GM20000 (cell line): ENCODE measurements at places on chromosomes 12 and 14.

DNA sequence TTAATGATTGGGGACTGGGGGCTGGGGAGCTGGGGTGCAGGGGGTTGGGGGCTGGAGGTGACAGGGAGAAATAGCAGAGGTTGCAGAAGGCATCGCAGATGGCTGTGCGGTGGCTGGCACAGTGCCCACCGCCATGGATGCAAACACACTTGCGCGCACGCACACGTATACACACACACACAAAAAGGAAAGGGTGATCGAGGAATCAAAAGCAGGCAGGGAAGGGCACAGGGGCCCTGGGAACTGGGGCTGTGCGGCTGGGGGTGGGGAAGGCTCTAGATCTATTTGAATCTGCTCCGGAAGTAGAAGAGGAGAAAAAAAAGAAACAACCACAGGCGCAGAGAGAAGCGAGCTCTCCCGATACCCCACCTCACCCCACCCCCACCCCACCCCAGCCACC lies 39.4 kb downstream of the ZFHX2 start:
- peak; percentile 2 for DNase-seq

DNA sequence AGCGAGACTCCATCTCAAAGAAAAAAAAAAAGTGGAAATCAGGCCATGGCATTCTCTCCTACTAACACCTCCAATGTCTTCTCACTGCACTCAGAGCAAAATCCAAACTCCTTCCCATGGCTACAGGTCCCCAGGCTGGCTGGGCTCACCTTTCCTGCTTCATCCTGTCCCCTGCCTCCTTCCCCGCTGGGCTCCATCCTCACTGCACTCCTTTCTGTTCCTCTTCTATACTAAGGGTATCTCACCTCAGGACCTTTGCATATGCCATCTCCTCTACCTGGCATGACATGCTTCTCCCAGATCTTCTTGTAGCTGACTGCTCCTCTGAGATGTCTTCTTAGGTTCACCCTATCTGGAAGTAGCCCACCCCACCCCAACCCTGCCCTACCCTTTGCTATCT lies 111.1 kb downstream of the DPF3 start:
- DNase-seq = no peak

- peak; percentile 17 for DNase-seq
Measured at GRCh38 chr12:95182868-95183415, 34.3 kb downstream of the FGD6 start.

DNA sequence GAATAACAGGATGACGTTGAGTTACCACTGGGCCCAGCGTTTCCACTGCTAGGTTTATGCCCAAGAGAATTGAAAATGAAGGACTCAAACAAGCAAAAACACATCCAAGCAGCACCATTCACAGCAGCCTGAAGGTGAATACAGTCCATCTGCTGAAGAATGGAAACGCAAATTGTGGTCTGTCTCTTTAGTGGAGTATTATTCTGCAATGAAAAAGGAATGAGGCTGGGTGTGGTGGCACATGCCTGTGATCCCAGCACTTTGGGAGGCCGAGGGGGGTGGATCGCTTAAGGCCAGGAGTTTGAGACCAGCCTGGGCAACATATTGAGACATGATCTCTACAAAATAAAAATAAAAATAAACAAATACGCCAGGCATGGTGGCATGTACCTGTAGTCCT lies 41.9 kb upstream of the RFLNA start:
- no peak for DNase-seq

DNA sequence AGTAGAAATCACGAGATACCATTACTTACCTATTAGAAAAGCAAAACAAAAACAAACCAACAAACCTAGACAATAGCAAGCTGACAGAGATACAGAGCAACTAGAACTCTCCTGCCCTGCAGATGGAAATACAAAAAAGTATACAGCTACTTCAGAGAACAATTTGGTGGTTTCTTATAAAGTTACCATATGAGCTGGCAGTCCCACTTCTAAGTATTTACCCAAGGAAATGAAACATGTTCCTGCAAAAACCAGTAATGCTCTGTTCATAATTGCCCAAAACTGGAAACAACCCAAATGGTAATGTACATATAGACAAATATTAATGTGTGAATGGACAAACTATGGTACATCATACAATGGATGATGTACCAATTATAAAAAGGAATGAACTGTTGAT lies 31.7 kb downstream of the FUT8 start:
- no peak for DNase-seq

- peak; percentile 51 for DNase-seq
Measured at GRCh38 chr12:13472690-13473089, 276.2 kb downstream of the EMP1 start.

- no peak for DNase-seq
Measured at GRCh38 chr12:12449533-12450025, 92.7 kb downstream of the BORCS5 start.
